ENCODE measurements at places on chromosomes 4 and X.

GRCh38 chr4:130044788-130045531, 949.0 kb downstream of the C4orf33 start:
- no peak for DNase-seq

DNA sequence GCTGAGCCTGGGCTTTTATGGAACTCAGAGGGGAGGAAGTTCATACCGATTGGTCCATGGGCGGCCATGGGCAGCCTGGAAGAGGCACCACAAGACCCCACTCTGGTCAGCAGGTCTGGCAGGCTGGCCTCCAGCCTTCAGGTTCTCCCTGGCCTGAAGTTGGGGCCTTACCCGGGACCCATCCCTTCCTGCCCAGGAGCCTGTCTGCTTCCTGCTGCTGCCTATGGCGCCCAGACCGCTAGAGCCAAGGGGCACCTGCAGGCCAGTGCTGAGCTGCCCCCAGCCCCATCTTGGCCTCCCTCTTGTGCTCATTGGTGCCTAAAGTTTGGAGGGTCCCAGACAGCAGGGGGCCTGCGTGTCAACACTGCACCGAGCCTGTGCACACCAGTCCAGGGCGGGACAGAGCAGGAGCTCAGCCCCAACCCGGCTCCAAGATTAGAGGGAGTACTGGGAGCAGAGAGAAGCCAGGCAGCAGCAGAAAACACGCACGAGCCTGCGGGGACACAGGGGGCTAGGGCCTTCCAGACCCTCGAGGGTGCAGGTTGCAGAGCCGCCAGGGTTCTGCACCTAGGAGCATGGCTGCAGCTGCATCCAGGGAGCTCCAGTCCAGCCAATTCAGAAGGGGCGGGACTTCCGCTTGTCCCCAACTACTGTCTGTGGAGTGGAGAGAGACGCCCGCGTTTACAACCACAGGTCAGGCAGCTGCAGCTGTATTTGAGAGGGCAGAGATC, 30.7 kb upstream of the ZNF280C start:
- no peak for DNase-seq

- DNase-seq: no peak
Observed at GRCh38 chr4:56622176-56622575, 58.9 kb downstream of the HOPX start.

DNA sequence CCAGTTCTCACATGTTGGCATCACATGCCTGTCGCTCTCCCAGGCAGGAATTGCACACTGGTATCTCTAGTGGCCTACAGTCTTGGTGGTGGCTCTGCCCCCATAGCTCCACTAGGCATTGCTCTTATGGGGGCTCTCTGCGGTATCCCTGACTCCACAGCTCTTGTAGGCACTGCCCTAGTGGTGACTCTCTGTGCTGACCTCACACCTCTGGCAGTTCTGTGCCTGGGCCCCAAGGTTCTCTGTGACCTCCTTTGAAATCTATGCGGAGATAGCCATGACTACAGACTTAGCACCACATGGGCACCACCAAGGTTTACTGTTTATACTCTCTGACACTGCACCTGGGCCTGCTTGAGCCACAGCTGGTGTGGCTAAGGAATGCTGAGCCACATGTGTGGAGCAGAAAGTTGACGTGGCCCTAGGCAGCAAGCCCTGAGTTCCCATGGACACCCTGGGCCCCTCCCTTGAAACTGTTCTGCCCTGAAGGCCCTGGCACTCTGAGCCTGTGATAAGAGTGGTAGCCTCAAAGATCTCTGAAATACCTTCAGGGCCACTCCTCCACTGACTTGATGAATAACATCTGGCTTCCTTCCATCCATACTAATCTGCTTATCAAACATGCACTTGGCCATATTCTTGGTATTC, 8.0 kb downstream of the SLC9B1 start:
- no peak for DNase-seq

DNA sequence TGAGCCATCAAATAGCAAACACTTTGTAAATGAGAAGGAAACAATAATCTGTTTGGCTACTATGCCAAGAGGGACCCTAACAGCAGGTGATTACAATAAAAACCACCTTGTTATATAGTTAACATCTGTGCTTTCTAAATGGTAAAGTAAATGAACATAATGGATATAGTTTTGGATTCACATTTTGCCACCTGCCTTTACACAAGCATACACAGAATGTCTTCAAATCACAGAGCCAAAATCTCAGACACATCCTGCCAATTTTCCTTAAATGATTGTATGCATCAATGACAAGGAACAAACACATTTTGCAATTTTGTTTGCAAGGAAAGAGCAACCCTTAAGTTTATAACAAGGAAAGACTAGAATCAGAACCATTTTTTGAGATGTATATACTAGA, 334.2 kb downstream of the FSTL5 start:
- no peak for DNase-seq

DNA sequence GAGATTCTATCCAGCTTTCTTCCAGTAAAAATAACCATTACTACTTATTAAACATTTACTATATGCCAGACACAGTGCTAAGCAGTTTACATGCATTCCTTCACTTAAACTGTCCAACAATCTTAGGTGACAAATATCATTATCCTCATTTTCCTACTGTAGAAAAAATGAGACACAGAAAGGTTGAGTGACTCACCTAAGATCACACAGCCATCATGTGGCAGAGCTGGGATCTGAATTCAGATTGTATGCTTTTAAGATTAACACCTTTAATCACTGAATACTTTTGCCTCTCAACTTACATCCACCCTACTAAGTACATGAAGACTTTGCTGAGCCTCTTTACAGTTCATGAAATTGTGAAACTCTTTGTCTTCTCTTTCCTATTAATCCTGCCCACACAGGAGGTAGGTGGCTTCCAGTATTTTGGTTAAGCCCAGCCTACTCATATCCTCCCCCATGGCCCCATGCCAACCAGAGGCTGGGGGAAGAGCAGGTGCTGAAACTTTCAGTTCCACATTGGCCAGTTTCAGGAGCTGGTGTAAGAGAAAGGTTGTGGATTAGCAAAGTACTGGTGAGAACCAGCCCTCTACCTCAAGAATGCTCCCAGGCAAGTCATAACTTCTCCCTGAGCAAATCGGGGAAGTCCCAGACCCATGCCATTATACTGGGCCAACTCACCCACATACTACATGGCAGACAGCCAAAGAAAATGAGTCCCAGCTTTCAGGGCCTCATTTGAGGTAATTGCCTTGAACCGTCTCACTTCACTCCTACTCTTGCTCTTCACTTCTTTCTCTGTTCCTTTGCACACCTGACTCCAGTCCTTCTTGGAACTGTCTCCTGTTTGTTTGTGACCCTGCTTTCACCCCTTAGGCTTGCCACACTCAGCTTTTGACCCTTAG, 211.1 kb downstream of the GUCY2F start:
- DNase-seq: no peak

DNA sequence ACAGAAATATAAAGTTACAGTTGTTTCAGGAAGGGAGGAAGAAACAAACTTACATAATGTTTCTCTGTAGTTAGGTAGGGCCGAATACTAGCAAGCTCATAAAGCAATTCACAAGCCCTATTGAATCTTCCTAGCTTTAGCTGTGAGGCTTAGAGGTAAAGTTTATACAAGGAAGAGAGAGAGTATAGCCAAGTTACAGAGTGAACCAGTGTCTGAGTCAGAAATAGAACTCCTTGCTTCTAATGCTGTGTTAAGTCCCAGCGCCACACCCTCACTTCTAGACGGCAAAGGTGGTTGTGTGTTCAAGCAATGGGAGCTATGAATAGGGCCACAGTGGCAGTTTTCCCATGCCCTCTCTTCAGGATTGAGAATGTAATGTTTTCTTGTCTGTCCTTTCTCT, 6.1 kb downstream of the LPAR4 start:
- DNase-seq: no peak

GRCh38 chrX:142095651-142096245, 109.3 kb downstream of the MAGEC2 start:
- DNase-seq: no peak

- DNase-seq: no peak
Observed at GRCh38 chr4:187183826-187184225, 460.2 kb upstream of the FAT1 start.

DNA sequence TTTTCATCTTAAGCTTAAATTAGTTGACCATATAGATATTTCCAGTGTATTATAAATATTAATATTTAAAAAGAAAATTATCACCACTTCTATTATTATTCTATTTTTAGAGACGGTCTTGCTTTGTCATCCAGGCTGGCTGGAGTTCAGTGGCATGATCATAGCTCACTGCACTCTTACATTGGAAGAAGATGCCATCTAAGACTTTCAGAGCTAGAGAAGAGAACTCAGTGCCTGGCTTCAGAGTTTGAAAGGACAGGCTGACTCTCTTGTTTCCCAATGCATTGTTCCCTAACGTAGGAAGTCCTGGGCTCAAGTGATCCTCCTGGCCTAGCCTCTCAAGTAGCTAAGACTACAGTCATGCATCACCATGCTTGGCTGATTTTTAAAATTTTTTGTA, 75.9 kb downstream of the FIP1L1 start:
- no peak for DNase-seq

GRCh38 chr4:91826186-91826585, 477.6 kb upstream of the GRID2 start:
- DNase-seq: no peak
